Fibroblast of skin of left biceps (primary cell): ENCODE measurements at places on chromosomes 5 and 9.
A peak's percentile ranks its signal among the peaks of the same experiment; 100 is the strongest.

- DNase-seq = no peak
Observed at GRCh38 chr9:95605816-95606488, 89.2 kb upstream of the PTCH1 start.

GRCh38 chr9:128828719-128829452 is 708 bp downstream of the SPOUT1 start:
- DNase-seq = no peak

DNA sequence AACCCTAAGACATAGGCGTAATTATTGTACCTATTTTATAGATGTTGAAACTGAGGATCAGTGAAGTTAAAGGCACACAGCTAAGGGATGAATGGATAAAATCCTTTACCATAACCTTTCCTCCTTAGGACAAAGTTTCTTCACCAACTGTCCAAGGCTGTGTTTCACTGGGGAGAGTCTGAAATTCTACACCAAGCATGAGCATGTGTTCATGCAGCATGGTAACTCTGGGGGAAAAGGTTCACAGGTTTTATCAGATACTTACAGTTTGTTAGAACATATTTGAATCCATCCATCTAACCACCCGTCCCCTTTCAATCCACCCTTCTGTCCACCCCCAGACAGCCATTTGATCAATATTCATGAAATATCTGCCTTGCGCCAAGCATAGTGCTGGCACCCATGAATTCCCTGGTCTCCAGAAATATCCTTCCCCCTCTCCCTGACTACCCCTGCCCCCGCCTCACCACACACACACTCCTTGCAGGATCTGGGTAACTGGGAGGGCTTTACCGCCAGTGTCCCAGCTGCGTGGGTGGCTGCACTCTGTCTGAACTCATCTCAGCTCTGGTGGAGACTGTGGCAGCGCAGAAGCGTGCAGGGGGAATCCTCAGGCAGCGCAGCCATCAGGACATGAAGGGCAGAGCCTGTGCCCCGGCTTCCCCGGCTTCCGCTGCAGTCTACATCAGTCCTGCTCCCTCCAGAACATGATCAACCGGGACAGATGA is 6.3 kb upstream of the KCNIP1 start:
- no peak for DNase-seq

- no peak for DNase-seq
Observed at GRCh38 chr5:29811914-29812679, 1381.4 kb upstream of the CDH6 start.

- DNase-seq = peak; percentile 87
Observed at GRCh38 chr5:68225188-68225910, 9.8 kb downstream of the PIK3R1 start.

GRCh38 chr5:139488260-139488659 is 5.7 kb upstream of the STING1 start:
- DNase-seq = no peak

GRCh38 chr5:154858972-154859871 is 795 bp downstream of the CNOT8 start:
- no peak for DNase-seq

DNA sequence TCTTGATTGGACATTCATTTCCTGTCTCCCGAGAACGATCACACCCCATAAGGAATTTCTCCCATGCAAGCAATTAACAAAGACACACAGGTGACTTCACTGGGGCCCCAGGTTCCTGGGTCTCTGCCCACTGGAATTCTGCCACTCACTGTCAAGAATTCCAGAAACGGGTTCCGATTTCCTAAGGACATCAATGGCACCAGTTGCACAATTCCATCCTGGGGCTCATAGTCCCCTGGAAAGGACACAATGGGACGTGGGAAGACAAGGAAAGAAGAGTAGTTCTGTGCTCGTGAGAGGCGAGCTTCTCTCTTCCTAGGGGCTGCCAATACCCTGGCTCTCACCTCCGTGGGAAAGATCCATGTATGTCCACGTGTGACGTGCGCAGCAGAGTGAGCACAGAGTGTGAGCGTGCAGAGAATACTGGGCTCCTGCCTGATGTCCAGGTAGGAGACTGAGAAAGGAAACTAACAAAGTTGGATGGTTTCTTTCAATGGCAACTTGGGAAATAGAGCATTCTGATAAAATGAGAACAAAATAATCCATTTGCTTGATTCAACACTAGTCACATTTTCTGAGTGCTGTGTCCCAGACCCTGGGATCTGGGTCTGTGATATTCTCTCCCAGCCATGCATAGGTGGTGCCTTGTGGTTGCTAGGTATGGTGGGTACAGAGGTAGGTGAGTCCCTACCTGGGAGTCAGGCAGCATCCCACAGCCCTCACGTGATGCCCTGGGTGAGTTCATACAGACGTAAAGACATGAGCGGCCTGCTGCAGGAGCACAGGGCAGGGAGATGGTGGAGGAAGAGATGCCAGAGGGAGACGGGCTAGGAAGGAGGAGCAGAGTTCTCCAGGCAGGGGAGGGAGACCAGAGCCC is 159.8 kb downstream of the COL23A1 start:
- no peak for DNase-seq

DNA sequence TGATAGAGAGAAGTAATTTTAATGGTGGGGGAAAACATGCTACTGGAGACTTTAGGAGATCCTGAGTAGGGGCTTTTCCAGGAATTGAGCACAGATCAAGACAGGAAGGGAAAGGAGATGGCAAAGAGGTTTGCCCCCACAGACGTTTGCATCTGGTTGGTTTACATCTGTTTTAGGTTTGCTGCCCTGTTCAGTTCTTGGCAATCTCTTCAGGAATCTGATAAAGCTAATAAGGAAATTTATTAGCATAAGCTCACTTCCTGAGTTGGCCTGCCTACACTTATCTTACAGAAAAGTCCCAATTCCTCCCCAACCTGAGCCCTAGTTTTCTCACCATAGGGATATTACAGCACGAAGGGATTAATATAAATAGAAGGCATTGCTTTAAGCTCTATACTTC is 3.4 kb upstream of the CFAP95 start:
- DNase-seq = no peak

GRCh38 chr5:157366741-157367674 is 93.0 kb upstream of the NIPAL4 start:
- peak; percentile 58 for DNase-seq

DNA sequence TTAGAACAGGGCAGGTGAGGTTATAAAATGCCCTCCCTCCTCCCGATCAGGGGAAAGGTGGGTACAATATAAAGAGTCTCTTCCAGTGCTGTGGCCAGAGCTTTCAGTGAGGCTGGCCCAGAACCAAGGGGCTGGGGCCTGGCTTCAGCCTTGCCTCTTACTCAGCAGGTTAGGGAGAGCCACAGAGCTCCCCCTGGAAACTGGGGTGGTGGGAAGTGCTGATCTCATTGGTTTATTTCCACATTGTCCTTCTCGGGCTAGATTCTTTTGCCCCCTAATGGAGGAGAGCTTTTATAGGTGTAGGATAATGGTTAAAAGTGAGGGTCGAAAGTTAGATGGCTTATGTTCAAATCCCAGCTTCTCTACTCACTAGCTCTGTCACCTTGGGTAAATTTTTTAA is 186.7 kb upstream of the TBC1D2 start:
- no peak for DNase-seq
